ENCODE measurements at places on chromosomes 5 and 9.

DNA sequence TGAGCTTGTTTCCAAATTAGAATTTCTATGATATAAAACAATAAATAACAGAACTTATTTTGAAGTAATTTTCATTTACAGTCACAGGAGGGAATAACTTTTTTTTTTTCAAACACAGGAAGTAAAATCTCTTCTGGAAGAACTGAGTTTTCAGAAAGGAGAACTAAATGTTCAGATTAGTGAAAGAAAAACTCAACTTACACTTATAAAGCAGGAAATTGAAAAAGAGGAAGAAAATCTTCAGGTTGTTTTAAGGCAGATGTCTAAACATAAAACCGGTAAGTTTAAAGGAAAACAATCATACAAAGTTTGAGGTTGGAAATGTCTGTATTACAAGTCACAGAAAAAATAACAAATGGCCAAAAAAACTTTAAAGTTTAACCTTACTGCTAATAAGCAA lies 41.6 kb downstream of the RAB14 start:
- DNase-seq: no peak

DNA sequence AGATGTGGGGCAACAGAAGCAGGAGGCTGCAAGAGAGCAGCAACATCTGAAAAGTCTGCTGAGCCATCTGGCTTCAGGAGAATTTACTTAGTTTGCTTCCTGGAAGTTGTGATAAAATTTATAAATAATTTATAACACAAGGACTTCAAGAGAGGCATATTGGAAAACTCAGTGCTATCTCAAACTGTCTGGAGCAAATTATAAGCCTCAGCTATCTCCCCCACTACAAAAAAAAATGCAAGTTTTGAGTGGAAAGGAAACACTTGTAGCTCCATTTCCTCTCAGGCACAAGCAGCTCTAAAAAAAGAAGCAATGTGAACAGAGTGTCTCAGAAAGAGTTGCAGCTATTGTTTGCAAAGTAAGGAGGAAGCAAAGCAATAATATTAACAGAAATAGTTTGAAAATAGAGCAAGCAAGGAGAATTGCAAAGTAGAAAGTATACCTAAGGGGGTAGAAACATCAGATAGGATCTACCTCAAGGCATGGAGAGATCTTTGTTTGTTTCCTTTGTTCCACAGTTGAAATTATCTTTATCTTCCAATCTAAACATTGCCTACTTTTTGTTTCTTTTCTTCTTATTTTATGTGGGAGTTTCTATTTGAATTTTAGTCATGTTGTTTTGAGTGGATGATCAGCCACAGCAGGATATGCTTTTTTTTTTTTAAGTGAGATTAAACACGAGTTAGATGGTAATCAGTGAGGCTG lies 55.9 kb upstream of the IL6ST start:
- DNase-seq: no peak

GRCh38 chr5:73355108-73355507 lies 93.5 kb downstream of the FOXD1 start:
- no peak for DNase-seq

GRCh38 chr5:39073767-39074016 lies 507 bp downstream of the RICTOR start:
- DNase-seq: no peak

GRCh38 chr9:32581512-32582143 lies 8.7 kb upstream of the NDUFB6 start:
- DNase-seq: peak; percentile 90

DNA sequence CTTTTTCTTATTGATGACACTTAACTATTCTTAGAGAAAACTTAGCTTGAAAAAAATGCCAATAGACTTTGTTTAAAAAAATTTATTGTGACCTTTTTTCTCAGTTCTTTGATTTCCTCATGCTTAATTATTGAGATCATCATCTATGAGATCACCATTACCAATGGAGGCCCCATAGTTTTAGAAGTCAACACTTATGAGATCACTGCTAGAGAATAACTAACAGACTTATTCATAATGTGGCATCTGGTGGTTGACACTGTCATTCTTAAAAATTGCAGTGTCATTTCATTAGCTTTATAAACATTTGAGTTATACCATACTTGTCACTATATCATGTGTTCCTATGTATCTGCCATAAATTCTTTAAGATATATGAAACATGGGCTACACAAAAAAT lies 14.9 kb upstream of the FEM1C start:
- peak; percentile 77 for DNase-seq

- DNase-seq: no peak
These were observed 61.6 kb upstream of the C9orf72 start for GRCh38 chr9:27634879-27635278.

DNA sequence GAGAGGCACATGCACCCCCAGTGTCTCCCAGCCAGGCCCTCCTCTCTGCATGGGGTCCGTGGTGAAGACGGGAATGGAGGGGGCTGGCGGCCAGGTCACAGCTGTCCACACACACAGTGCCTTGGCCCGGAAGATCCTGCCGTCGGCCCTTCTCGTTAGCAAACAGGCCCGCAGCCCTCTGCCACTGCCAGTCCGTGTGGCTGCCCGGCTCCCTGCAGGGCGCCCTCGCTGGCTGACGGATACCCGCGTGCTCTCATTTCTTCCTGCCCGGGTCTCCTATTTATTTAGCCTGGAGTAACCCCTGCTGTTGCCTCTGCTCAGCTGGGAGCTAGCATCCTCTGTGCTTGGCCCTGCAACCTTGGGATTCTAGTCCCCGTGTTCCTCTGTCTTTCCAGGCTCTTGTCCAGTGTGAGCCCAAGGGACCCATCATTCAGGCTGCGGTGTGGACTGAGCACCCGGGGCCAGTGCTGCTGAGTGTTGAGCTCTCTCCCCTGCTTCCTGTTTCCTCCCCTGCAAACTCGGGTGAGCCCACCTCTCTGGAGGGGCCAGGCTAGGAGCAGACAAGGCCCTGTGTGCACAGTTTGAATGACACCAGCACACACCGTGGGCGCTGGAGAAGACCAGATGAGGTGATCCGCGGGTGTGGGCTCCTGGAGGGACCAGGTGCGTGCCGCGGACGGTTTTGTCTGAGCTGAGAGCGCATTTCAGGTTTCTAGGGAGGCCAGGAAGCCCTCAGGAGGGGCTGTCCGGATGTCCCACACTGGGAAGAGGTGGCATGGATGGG lies 14.6 kb upstream of the RNU6ATAC start:
- no peak for DNase-seq

DNA sequence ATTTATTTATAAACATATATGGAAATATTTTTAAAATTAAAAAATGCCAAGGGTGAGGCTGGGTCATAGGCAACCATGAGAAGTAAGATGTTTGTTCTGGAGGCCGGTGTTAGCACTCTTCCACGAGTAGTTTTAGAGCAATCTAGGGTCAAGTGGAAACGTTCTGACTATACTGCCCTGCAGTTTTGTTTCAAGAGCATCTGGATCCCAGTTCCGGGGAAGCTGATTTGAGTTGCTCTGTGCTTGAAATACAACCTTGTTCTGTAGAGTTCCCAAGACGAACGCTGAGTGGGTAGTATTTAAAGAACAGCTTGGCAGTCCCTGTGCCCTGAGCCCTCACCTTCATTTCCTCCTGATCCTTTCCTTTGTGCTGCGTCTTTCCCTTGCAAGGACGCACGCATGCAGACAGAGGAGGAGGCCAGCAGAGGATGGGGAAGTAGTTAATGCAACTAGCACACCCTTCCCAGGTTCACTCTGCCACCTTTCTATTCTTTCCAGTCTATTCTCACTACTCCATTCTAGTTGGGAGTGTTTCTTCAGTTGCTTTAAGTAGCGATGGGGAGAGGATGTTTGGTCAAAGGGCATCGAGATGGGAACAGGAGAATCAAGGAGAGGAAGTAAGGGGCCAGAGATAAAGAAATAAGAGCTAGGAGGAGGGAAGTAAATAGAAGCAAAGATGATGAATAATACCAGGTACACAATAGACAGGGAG lies 68.3 kb upstream of the ZSWIM6 start:
- DNase-seq: no peak

- no peak for DNase-seq
These were observed 20.1 kb downstream of the CLPTM1L start for GRCh38 chr5:1324719-1325190.

- DNase-seq: peak; percentile 78
These were observed 14.4 kb downstream of the SAP30L start for GRCh38 chr5:154460172-154460571.

All from trophoblast cell (in vitro differentiated cells and primary cell).